ENCODE measurements at places on chromosomes 11 and 22. TPM values are rescaled to one million over a fixed set of nuclear protein-coding genes. Genes with fewer than 3 reads are reported as not detected.
A peak's percentile ranks its signal among the peaks of the same experiment; 100 is the strongest.

The MMP12 gene
- not detected for polyA plus RNA-seq

The PRDX5 gene
- 418 TPM for polyA plus RNA-seq

The OVCH2 gene
- polyA plus RNA-seq, result not detected

The SUSD2 gene
- 0.07 TPM for polyA plus RNA-seq

The MADD gene
- 42.7 TPM for polyA plus RNA-seq

The ZNF215 gene
- polyA plus RNA-seq, result not detected

The PKDREJ gene
- polyA plus RNA-seq, result not detected

The NAALAD2 gene
- polyA plus RNA-seq, result 0.10 TPM

The OR5P2 gene
- polyA plus RNA-seq, result not detected

The AIP gene
- polyA plus RNA-seq, result 163 TPM

The PDE2A gene
- polyA plus RNA-seq, result not detected

The ASCL2 gene
- 9.7 TPM for polyA plus RNA-seq

The C2CD2L gene
- 7.7 TPM for polyA plus RNA-seq

The CHRNA10 gene
- 0.26 TPM for polyA plus RNA-seq

The VPS11 gene
- 49.3 TPM for polyA plus RNA-seq

The DUSP8 gene
- 0.07 TPM for polyA plus RNA-seq

The FREY1 gene
- polyA plus RNA-seq, result not detected

The KCNJ5 gene
- polyA plus RNA-seq, result not detected

DNA sequence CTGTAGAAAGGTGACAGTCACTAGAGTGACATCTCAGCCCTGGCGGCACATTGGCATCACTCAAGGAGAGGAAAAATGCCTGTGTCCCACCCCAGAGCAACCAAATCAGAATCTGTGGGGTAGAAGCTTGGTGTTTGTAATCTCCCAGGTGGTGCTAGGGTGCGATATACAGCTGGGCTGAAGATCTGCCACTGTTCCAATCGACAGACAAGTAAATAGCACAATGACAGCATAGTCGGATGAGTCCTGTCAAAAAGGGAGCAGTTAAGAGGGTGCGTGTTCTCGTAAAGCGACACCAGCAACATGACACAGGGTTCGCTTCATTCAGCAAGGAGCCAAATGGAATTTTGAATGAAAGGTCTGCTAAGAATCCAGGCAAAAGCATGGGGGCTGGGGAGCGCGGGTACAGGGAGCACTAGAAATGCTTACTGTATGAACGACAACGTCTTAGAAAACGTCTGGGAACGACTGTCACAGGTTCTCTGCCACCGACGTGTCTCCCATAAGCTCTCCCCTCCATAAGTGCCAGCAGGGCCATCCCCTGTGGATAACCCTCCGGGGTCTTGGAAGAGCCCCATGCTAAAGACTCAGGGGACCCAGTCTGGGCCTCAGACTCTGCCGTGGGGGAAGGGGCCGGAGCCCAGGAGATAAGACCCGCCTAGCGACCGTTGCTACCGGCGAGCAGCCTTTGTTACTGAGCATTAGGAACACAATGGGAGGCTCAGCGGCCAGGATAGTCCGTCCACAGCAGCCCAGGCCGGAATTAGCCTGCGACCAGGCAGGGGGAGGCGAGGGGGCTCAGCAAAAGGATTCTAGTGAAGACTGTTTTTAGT lies 20.8 kb downstream of the ADA2 start:
- DNase-seq, result no peak

DNA sequence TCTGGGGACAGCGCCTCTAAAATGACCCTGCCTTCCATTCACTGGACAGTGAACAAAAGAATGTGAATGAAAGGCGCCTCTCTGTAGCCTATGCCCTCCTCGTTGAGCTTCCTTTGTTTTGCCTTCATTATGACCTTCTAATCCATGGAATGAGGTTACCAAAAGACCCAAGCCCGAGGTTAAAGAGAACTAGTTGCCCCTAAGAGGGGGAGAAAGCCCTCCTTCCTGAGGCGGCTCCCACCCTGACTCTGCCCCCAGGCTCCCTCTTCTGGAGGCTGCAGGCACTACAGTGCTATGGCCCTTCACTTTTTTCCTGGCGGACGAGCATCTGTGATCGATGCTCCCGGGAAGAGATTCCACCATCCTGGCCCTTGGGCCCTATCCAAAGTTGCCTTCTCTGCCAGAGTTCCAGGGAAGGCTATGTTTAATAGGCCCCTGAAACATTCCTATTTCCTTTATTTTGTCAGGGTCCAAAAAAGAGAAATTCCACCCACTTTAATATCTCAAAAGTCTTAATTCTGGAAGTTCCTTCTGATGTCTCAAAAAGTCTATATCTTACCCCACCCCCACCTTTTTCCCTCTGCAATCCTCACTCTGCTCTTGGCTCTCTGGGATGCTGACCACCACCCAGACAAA lies 147.3 kb downstream of the FEZ1 start:
- peak; percentile 6 for DNase-seq

DNA sequence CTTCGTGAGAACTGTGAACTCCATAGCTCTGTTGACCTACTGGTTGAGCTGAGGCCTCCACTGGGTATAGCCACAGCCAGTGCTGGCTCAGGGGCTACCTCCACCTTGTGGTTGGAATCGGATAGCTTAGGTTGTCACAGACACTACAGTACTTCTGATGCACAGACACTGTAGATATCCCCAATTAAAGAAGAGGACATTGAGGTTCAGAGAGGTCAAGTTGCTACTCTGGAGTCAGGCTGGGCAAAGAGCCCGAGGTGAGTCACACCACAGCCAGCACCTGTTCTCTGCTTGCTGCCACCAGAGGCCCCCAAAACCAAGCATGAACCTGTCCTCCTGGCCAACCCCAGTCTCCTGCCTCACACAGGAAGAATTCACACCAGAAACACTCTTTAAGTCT lies 5.4 kb downstream of the UFD1 start:
- no peak for DNase-seq

DNA sequence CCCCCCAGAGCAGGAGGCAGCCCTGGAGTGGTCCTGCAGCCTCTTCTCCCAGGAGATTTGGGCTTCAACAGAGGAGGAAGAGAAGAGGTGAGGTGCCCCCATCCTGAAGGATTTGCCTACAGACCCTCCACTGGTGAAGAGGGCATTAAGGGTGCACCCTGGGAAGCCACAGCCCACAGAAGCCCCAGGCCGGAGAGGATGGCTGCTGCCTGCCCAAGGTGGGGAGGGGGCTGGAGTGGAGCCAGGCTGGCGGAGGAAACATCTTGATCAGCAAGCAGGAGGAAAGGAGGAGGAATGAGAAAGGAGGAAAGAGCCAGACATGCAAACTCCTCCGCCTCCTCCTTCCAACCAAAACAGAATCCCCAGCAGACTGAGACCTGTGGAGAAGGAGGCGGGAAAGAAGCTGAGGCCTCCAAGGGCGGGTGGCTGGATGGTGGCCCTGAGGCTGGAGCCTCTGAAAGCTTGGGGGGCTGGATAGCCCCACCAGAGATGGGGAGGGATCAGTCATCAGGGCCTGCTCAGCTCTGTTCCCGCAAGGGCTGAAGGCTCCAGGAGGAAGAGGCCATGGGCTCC lies 31.3 kb downstream of the ARRB1 start:
- DNase-seq, result no peak

DNA sequence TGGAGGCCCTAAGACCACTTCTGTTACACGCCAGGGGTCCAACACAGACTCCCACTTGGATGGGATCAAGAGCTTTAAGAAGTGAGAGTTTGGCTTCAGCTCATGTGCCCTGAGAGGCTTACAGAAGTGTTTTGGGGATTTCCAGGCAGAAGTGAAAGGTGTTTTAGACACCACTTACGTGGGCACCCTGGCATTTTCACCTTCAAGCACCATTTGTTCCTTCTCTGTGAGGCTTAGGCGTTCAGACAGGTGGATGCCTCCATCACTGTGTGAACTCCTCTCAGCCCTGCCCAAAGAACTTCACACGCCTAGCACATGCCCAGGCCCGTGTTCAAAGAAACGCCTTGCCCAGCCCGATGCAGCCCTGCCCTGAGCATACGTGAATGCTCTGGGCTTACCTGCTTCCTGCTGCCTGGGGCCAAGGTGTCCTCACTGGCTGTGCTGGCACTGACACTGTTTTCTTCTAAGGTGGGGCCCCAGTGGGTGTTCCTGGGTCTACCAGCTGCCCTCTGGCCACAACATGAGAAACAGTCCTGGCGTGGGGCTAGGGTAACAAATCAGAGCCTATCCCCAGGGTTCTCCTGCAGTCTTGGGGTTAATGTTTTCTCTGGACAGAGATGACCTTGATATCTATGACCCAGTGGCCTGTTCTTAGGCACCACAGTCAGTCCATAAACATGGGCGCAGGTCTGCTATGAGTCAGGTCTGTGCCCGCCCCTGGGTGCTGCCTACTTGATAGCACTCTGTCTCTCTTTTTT lies 34.0 kb downstream of the AMPD3 start:
- peak; percentile 14 for DNase-seq

GRCh38 chr11:75496305-75496752 lies 29.4 kb downstream of the GDPD5 start:
- DNase-seq, result no peak

GRCh38 chr11:7512525-7513233 lies 1.1 kb upstream of the PPFIBP2 start:
- peak; percentile 38 for DNase-seq

DNA sequence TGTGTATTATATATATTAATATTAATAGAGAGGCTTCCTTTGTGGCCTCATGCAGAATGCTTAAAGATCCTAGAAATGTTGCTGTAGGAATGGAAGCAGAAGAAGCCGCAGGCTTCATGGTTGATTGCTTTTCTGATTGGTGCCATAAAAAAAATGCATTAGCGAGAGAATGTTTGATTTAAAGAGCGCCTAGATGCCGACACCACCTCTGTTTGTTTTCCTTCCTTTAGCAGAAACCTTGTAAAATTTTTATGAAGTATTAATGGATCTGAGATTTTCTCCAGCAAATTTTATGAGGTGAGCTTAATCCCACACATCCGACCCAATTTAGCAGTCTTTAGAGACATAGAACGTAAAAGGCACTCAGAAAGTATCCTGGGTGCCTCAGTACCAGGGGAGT lies 587.5 kb downstream of the NTM start:
- no peak for DNase-seq

GRCh38 chr11:43582863-43583462 lies 97.6 kb upstream of the HSD17B12 start:
- DNase-seq, result no peak

DNA sequence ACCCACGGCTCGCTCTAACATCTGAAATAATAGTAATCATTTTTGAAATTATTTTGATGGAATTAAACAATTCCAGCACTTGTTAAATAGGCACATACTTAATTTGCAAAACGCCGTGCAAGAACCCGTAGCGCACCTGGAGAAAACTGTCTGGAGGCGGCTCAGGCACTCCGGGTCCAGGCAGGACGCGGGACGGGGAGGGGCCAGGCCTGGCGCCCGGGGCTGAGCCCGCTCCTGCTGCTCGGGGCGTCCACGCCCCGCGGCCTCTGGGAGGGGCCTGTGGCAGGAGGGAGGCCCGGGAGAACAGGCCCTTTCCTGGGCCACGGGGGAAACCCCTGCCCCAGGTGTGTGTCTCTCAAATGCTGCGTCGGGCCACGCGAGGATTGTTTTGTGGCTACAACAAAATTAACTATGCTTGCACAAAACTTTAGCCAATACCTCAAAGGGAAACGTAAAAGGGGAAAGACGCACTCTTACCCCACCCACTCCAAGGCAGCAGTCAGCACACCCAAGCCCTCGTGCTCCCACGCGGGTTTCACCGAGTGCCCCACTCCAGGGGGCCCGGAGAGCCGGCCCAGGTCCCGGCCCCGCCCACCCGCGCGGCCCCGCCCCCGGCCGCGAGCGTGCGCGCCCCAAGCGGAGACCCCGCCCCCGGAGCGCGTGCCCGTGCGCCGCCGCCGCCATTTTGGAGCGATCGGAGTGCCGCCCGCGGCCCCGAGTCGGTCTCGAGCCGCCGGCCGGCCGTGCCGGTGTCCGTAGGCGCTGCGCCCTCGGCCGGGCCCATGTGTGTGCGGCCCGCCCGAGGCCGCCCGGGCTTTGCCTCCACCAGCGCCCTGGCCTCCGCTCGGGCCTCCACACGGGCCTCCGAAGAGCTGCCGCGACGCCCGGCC lies at the start of gene PPP6R2:
PPP6R2 (plus strand) TSS at position 677 of the 890 bp plus-strand sequence. CDS start 50,582 bp downstream, outside the sequence.
- peak; percentile 88 for DNase-seq

GRCh38 chr11:122848186-122848585 lies 9.9 kb downstream of the CRTAM start:
- DNase-seq, result no peak

GRCh38 chr11:19258641-19259230 lies 18.0 kb upstream of the E2F8 start:
- DNase-seq, result no peak

GRCh38 chr11:1832211-1832919 lies 2.4 kb upstream of the SYT8 start:
- peak; percentile 69 for DNase-seq

DNA sequence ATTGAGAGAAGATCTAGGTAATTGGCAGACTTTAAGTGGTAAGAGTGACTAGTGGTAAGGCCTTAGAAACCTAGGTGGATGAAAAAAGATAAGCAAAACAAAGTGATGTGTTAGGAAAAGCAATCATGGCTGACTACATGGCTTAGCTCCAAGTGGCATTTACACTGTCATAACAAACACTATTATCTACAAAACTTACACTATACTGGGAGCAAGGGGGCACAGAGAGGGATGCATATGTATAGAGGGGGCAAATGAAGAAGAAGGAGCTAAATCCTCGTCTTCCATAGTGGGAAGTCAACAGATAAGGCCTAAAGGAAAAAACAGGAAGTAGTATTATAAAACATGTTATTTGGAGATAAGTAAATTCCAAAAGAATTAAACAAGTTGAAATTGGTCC lies 32.5 kb downstream of the ADORA2A start:
- DNase-seq, result no peak

GRCh38 chr11:128431931-128432330 lies 155.4 kb downstream of the ETS1 start:
- no peak for DNase-seq

- DNase-seq, result no peak
These were observed 121.9 kb downstream of the ARHGAP42 start for GRCh38 chr11:100808904-100809491.

DNA sequence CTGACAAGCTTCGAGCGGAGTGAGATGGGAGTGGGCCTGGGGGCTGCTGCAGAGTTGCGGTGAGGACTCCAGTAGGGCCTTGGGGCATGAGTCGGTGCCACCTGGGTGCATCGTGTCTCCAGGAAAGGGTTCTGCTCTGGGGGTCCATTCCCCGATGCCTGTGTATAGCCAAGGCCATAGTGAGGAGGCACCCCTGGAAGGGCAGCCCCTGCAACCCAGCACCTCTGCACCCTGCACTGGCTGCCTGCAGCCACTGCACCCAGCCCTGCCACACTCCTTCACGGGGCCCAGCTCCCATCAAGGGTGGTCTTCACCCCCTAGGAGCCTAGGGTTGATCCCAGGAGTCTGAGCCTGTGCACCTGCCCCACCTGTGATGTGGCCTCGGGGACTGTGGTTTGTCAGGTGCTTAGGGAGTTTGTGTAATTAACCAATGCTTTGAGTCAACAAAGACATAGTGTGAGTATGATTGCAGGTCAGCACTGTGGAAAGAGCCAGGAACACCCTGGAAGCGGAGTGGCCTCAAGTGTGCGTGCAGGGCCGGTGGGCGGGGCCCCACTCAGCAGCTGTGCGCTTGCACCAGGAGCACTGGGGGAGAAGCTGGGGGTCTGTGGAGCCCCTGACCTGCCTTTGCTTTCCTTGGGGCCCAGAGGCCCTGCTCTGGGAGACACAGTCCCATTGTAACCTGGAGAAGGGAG lies 1299.3 kb downstream of the BRD1 start:
- DNase-seq, result no peak

- DNase-seq, result no peak
These were observed 14.5 kb upstream of the POGLUT3 start for GRCh38 chr11:108512708-108513107.

GRCh38 chr11:119375337-119376196 lies 5.9 kb downstream of the USP2 start:
- no peak for DNase-seq

GRCh38 chr22:41620589-41621098 lies at the start of gene DESI1:
Gene DESI1 (minus strand): TSS chr22:41621043. CDS start chr22:41620839, 204 bp downstream.
- DNase-seq, result no peak

Data from immature natural killer cell (primary cell).